ENCODE measurements at places on chromosomes 2 and 18.

- peak; percentile 82 for DNase-seq
Observed at GRCh38 chr18:79792988-79793355, 4.8 kb upstream of the KCNG2 start.

DNA sequence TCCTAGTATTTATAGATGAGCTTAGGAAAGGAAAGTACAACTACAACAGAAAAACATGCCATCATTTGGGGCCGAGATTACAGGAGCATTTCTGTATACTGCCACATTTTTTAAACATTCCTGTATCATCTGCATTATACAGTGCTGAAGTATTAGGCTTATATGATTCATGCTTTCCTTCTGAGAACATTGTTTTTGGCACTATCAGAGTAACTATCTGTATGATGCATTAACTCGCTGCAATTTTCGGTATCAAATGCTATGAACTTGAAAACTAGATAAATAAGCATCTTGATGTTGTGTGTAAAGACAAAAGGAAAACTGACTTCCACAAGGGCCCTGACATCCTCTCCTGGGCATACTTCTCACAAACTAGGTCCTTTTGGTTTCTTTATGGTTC lies 102.0 kb downstream of the RIT2 start:
- DNase-seq: no peak

- DNase-seq: no peak
Observed at GRCh38 chr2:50781646-50782045, 250.3 kb downstream of the NRXN1 start.

- no peak for DNase-seq
Observed at GRCh38 chr2:156864325-156864724, 393.2 kb upstream of the GALNT5 start.

DNA sequence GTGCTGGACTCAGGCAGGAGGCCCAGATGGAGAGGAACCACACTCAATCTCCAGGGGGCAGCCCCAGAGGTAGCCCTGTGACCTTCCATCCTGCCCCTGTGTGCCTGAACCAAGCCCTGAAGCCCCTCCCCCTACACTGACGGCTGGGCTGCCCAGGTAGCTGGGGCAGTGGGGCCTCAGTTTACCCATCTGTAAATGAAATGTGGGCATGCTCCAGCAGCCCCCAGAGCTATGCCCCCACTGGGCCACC lies 15.8 kb downstream of the CROCC2 start:
- DNase-seq: no peak

DNA sequence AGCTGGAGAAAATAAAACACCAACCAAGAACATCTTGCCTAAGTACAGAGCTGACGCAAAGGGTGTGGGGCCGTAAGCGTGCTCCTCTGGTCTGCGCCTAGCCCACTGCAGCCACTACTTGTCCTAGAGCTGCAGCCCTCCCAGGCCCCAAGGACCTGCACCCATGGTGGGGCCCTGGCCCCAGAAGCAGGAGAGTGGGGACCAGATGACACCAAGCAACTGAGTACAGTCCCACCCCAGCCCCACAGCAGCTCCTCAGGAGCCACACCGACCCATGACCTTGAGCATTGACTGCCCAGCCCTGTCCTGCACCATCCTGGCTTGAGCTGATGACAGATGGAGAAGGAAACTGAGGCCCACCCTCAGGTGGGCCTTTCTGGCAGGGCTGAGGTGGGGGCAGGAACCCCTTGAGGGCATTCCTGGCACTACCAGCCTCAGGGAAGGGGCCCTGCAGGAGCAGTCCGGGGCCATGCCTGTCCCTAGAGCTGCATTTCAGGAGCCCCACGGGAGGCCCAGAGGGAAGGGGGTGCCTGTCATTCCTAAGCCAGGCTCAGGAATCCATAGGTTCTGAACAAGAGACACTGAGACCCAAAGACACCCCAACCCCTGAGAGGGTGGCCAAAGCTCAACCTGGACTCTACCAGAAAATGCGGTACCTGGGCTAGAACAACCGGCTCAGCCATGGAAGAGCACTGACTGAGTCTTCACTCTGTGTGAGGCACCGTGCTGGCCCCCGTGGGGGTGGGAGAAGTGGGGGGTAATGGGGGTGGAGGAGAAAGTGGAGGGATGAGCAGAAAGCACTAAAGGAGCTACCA lies 4.9 kb downstream of the KIF1A start:
- no peak for DNase-seq

GRCh38 chr2:85662899-85663593 lies 5.0 kb downstream of the SFTPB start:
- DNase-seq: no peak

GRCh38 chr2:173076581-173077345 lies 1.1 kb downstream of the MAP3K20 start:
- no peak for DNase-seq

GRCh38 chr2:3036432-3037125 lies 341.0 kb downstream of the EIPR1 start:
- no peak for DNase-seq

DNA sequence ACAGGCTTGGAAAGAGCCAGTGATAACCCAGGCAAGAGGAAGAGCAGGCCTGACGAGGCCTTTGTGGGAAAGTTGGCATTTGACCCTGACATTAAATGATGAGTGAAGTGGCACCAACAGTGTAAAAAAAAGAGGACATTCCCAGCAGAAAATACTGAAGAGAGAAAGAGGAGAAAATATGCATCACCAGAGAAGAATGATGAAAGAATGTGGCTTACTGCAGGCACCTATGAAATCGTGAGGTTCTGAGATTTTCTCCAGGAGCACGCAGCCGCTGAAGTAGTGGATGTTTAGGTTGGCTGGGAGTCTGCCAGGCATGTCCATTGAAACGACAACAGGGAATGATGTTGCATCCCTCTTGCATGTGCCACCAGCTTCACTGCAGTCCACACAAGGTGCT lies 13.8 kb downstream of the EHD3 start:
- DNase-seq: no peak

GRCh38 chr2:65128297-65129190 lies 1.4 kb downstream of the RAB1A start:
- peak; percentile 21 for DNase-seq

GRCh38 chr2:195779491-195779890 lies 122.5 kb downstream of the SLC39A10 start:
- DNase-seq: no peak

DNA sequence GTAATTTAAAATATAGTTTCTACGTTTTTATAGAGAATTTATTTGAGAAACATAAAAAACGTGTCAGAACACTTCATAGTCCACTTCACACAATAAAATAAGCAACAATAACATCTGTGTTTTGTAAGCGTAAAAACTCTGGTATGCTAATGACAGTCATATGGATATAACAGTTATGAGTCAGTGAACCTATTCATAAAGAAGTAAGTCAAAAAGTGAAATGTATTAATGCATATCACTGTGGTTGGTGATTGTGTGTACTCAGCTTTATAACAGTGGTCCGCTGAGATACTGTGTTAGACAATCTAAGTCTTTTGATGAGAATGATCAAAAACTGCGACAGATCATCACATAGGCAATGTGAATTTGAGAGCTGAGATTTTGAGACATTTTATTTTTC lies 153.2 kb downstream of the WDR7 start:
- DNase-seq: no peak

GRCh38 chr2:14601156-14601770 lies 31.3 kb upstream of the LRATD1 start:
- no peak for DNase-seq

DNA sequence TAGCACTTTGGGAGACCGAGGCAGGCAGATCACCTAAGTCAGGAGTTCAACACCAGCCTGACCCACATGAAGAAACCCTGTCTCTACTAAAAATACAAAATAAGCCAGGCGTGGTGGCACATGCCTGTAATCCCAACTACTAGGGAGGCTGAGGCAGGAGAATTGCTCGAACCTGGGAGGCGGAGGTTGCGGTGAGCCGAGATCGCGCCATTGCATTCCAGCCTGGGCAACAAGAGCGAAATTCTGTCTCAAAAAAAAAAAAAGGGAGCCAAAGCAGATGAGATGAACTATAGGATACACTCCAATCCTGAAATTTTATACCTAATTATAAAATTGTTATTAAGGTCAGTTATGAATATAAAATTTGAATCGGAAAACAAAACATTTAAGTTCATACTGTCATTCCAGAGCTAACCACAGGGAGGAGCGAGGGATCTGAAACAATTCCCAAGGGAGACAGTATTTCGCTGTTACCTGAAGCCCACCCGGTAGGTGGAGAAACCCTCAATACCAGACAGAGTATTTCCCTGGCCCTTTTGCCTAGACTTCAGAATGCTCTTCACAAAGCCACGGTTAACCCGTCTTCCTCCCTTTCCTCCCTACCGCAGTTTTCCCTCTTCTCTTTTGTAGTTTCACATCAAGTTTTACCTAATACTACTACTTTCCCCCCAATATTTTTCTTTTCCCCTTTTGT lies 1.4 kb downstream of the PPM1G start:
- DNase-seq: peak; percentile 47

DNA sequence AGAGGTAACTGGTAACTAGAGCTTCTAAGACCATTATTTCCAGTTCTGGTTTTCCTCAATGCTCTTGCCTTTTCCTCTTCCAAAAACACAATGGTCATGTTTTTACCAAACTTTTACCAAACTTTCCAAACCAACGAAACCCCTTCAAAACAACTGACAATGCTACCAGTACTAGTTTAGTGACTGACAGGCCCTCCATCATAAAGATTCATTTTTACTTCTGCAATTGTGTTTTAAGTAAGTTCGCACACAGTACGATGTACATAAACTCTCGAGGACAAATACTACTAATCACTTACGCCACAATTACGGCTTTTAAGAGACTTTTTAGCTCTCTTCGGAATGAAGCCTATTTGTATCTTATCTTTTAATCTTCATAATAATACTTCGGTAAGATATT lies 900 bp downstream of the C18orf32 start:
- peak; percentile 51 for DNase-seq

DNA sequence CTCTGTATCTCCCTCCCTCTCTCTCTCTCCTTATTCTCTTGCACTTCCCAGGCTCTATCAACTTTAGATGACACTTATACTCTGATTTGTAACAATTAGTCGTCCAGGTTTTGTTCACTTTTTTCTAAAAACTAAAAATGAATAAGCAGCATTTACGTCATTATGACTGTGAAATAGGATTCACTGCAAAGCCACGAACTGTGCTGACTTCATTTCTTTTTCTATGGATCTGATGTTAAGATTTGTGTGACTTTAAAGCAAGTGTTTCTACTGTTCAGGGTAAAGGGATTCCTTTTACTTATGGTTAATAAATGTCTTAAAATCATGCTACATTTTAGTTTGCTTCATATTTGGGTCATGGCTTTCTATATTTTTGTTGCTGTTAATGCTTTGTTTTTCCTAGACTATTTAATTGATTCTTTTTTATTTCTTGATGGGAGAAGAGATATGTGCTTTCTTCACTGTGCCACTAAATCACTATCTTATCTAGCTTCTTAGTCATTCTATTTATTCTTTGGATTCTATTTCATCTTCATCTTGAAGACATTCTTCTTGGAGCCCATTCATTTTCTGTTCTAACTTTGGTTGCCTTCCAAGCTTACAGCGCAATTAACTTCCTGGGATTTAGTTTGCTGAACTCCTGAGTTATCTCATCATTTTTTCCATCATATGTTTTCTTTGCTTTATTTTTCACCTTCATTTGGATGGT lies 480.4 kb upstream of the TRIB2 start:
- no peak for DNase-seq

- DNase-seq: no peak
Observed at GRCh38 chr2:156211318-156211717, 121.2 kb downstream of the NR4A2 start.

GRCh38 chr18:53489266-53489665 lies 735.2 kb downstream of the MBD2 start:
- DNase-seq: no peak

- no peak for DNase-seq
Observed at GRCh38 chr2:68974251-68974650, at the start of gene GKN1. TSS of gene GKN1 (plus strand) at chr2:68974636. CDS start at chr2:68974678, 42 bp downstream.

- DNase-seq: no peak
Observed at GRCh38 chr2:125567100-125567499, 1088.9 kb upstream of the GYPC start.

Measured in common myeloid progenitor, CD34-positive (primary cell).